Effector CD8-positive, alpha-beta T cell (primary cell): ENCODE measurements at places on chromosomes 7 and 10.

- DNase-seq = no peak
These were observed 42.7 kb downstream of the ZNF438 start for GRCh38 chr10:30988831-30989435.

DNA sequence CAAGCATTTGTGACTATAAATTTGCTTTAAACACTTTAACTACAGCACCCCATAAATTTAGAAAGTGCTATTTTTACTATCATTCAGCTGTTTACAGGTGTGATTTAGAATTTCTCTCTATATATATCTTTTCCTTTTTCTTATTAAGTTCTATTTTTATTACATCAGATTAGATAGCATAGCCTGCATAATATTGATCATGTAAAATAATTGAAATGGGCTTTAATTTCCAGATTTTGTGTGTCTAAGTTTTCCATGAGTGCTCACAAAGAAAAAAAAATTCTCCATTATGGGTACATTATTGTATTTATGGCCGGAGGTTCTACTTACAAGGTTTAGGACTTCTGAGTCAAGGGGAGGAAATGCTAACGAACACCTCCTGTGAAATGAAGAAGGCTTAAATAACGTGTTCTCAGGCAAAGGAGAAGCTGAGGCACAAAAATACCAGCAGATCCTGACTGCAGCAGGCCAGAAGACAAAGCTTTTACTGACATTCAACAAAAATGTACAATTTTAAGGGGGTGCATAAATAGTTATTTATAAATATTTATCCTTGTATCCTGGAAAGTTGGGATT lies 114.2 kb downstream of the RNF133 start:
- no peak for DNase-seq

DNA sequence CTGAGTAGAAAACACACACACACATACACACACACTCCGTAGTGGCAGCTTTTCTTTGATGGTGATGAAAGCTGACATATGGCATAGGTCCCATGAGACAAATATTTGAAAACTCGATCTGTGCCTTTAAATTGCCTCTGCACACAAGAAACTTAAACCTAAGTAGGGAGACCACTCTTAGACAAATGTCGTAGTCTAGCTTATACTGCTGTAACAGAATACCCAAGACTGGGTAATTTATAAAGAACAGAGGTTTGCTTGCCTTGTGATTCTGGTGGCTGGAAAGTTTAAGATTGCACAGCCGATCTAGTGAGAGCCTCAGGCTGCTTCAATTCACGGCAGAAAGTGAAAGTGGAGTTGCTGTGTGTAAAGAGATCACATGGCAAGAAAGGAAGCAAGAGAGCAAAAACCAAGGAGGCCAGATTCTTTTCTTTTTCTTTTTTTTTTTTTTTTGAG lies 489.4 kb upstream of the SORCS1 start:
- no peak for DNase-seq

DNA sequence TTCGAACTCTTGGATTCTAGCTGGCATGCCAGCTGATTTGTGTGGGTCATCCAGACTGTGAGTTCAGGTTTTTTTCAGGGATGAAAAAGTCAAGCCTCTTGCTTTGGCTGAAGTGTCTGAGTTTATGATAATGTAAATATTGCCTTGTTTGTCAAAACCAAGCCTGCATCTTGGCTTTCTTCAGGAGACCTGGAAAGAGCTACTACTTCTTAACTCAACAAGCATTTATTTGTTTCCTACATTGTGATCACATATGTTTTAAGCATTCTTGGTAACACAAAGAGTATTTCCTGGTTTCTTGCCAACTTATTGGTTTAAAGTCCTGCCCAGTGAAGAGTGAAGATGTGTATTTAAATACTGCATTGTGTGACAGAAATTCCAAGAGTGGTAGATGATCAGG lies 407.1 kb downstream of the LRMDA start:
- no peak for DNase-seq

DNA sequence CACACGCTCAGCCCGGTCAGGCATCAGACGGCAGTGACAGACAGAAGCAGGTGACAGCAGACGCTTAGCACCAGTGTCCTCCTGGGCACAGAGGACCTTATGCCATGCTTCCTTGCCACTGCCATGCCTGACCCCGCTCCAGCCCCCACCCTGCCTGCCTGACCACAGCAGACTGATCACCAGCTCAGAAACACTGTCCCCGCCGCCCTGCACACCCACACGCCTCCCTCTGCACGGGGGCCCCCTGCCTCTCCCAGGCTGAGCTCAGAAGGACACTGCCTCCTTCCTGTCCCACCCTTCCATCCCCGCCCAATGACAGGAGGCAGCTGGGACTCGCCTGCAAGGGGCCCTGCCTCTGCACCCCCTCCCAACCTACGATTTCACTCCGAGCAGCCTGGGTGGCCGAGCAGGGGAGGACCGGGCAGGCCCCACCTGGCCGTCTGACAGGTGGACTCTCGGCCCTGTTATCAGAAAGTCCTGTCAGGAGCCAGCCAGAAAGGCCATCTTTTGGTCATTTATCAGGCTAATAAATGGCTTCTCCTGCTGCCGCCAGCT lies 183.4 kb downstream of the ELFN1 start:
- DNase-seq = no peak
